ENCODE measurements at places on chromosomes 2 and 18.

- no peak for DNase-seq
Measured at GRCh38 chr2:26678035-26678434, 14.5 kb upstream of the KCNK3 start.

DNA sequence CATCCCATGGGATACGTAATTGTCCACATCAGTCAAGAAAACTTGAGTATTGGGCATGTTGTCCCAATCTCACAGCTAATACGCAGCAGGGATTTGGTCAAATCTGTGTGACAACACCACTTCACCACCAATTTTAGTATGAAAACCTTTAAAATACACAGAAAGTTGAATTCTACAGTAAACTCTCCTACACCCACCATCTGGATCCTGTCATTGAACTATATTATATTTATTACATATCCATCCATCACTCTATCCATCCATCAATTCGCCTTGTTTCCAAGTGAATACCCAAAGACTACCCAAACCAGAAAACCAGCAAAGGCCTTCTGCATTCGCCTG lies 846 bp upstream of the FKBP7 start:
- DNase-seq = no peak

DNA sequence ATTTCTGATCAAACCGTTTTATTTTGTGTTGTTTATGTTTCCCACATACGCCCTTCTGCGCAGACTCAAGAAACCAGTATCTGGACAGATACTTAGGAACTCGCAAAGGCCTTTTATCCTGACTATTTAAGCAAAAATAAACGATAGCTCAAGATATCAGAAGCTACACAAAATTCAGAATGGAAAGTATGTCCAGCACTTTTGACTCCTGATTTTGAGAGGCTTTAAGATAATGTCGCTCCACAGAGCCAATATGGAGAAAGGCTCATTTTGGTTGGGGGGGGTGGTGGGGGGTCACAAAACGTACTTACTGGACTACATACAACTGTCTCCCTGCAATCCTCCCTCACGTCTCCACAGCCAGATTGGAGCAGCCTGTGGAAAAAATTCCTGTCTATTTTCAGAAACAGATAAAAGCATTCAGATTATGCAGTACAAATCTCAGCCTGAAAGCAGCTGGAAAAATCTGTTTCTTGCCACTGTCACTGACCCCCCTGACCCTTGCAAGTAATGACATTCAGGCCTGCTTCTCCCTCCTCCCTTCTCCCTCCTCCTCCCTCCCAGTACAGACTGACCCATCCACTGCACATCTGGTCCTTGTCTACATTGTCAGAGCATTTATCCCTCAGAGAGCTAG lies 34.9 kb upstream of the LCLAT1 start:
- DNase-seq = no peak

- no peak for DNase-seq
Measured at GRCh38 chr18:58314284-58314683, 270.3 kb downstream of the NEDD4L start.

GRCh38 chr2:77458216-77458615 lies 64.0 kb downstream of the LRRTM4 start:
- DNase-seq = no peak

- DNase-seq = no peak
Measured at GRCh38 chr18:22702806-22703205, 230.3 kb upstream of the RBBP8 start.

GRCh38 chr2:241877989-241878970 lies 8.8 kb downstream of the RTP5 start:
- DNase-seq = peak; percentile 77

- DNase-seq = no peak
Measured at GRCh38 chr18:66495844-66496243, 108.0 kb downstream of the CDH19 start.

GRCh38 chr2:88265352-88266303 lies 95.5 kb downstream of the THNSL2 start:
- DNase-seq = no peak
